ENCODE measurements at places on chromosomes 7 and 10.

DNA sequence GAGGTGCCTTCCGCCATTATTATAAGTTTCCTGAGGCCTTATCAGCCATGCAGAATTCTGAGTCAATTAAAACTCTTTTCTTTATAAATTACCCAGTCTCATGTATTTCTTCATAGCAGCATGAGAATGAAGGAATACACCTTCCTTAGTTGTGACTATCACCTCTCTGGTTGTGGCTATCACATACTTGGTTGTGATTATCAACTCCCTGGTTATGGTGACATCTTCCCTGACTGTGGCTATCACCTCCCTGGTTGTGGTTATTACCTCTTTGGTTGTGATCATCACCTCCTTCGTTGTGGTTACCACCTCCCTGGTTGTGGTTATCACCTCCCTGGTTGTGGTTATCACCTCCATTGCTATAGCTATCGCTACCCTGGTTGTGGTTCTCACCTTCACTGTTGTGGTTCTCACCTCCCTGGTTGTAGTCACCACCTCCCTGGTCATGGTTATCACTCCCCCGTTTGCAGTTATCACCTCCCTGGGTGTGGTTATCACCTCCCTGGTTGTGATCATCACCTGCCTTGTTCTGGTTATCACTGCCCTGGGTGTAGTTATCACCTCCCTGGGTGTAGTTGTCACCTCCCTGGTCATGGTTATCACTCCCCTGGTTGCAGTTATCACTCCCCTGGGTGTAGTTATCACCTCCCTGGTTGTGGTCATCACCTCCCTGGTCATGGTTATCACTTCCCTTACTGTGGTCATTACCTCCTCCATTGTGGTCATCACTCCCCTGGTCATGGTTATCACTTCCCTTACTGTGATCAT lies 105.9 kb downstream of the GPR26 start:
- DNase-seq, result no peak

DNA sequence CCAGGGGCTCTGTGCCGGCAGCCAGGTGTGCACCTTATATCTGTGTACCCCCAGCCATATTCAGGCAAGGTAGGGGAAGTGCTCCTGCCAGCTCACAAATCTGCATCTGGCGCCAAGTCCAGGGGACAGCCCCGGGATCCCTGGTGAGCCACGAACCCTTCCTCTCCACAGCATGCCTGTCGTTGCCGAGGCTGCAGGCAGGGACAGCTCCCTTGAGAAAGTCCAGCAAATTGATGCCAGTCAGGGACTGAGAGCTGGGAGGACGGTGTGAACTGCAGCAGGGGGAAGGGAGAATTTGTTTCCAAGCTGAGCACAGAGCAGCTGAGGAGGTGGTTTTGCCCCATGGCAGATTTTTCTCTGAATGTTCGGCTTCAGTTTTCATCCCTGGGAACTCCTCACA lies 919 bp downstream of the PLA2G12B start:
- DNase-seq, result no peak

DNA sequence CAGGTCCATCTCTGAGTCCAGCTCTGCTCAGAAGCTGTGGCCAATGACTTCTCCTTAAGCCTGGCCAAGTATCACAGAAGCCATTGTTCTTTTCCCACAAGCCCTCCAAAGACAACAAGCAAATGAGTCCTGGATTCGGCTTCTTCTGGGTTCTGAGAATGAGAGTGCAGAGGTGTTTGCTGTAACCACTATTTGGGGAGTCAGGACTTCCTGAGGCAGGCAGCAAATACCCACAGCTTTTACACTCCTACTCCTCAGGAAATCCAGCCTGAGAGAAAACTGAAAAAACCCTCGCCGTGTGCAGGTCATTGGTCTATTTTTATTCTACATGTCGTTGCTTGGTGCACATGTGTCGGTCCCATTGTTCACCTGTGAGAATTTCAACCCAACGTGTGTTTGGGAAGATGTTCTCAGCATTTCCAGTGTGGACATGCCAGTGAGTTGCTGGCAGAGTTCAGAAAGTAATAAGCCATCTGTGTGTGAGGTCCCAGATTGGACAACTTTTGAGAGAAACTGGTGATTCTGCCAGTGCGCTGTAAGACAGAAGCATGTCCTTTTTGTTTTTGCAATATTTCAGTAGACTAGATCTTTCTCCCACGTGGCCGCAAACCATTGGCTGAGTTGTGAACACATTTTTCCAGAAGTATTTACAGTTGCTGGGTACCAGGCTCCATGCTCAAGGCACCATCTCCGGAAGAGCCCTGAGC lies 121.6 kb upstream of the LYZL2 start:
- peak; percentile 56 for DNase-seq

GRCh38 chr7:2937701-2938513 lies 93.8 kb upstream of the GNA12 start:
- no peak for DNase-seq

DNA sequence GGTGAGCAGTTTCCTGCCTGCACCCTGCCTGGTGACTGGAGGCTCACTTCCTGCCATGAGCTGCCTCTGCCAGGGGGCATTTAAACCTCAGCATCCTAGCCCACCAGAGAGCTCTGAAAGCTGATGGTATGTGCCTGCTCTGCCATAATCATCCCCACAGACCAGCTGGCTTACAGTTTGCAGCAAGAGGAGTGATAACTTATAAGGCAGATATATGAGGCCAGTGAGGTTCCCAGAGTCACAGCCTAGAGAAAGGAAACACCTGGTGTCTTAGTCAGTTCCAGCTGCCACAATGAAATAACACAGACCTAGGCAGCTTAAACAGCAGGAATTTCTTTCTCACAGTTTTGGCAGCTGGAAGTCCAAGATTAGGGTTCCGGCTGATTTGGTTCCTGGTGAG lies 232.0 kb downstream of the PAXIP1 start:
- DNase-seq, result no peak

DNA sequence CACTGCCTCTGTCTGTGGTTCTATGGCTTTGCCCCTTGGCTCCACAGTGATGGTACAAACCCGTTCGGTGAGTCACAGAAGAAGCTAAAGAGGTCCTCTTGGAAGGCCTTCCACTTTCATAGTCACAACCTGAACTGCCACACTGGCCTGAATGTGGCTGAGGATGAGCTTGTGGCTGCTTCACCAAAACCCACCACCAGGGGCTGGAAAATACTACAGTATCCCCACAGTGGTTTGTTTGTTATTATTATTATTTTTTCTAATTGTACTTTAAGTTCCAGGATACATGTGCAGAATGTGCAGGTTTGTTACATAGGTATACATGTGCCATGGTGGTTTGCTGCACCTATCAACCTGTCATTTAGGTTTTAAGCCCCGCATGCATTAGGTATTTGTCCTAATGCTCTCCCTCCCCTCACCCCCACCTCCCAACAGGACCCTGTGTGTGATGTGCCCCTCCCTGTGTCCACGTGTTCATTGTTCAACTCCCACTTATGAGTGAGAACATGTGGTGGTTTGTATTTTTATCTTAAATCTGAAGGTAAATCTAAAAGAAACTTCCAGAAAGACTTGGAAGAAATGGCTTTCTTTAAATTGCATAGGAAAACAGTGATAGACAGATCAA lies 160.8 kb upstream of the NPSR1 start:
- DNase-seq, result peak; percentile 6

DNA sequence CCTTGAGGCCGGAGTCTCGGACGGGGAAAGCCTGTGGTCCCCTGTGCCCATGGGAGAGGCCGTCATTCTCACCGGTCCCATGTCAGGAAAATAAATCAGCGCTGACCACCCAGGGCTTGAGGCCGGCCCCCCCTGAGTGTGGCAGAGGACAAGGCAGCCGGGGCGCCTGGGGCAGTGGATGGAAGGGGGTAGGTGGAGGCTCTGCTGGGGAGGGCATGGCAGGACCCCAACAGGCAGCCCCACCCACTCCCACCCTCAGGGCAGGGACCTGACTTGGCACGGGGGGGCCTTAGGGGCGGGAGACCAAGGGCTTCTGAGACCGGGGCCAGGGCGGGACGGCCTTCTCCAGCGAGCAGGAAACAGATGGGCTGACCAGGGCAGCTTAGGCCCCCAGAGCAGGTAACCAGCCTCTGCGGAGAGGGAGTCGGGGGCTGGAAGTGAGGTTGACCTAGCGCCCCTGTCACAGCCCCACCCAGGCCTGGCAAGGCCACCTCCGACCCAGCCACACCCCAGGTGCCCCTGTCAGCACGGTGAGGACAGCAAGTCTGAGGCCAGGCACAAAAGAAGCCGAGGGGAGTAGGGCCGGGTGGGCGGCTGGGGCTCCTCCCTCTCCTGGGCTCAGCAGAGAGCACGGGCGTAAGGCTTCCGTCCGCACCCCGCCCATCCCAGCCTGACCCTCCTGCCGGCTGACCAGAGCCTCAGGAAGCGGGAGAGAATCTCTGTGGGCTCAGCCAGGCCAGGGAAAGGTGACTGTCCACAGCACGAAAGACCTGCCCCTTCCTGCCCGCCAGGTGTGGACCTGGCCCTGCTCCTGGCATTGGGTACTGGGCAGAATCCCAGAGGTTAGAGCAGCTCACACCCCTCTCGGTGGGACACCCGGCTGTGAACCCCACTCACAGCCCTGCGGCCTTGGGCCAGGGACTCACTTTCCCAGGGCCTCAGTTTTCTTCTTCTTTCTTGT lies 87.4 kb downstream of the FOXL3 start:
- DNase-seq, result no peak

GRCh38 chr7:66076462-66077329 lies 1.1 kb downstream of the ASL start:
- peak; percentile 57 for DNase-seq

DNA sequence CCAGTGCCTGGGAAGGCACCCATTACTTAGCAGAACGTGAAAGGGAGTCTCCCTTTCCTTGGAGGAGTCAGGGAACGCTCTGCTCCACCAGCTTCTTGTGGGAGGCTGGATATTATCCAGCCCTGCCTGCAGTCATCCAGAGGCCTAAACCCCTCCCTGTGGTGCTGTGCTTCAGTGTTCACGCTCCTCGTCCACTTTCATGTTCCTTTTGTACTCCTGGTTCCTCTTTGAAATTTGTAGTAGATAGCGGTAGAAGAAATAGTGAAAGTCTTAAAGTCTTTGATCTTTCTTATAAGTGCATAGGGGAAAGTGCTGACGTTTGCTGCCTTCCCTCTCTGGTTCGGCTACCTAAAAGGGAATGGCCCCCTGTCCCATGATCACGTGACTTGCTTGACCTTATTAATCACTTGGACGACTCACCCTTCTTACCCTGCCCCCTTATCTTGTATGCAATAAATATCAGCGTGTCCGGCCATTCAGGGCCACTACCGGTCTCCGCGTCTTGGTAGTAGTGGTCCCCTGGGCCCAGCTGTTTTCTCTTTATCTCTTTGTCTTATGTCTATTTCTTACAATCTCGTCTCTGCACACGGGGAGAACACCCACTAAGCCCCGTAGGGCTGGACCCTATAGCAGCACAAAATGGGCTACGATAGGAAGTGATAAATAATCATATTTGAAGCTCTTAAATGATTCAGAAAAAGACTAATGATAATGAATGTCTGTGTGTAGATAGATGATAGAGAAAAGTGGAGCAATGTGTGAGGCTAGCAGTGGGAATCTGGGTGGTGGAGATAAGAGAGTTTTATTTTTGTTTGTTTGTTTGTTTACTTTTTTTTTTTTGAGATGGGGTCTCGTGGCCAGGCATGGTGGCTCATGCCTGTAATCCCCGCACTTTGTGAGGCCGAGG lies 5.8 kb upstream of the ESYT2 start:
- DNase-seq, result no peak

DNA sequence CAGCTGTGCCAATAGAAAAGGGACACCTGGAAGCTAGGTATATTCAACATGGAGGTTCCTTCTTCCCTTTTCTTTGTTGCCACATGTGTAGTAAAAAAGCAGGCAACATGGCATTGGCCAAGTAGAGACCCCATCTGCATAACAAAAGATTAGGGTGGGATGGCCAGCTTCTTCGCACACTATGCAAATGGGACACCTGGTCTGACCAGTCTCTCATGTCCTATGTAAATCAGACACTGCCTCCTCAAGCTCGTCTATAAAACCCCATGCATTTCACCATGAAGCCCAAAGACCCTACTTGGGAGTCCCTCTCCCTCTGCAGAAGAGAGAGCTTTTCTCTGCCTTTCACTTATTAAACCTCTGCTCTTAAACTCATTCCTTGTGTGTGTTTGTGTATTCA lies 53.9 kb downstream of the MYL10 start:
- no peak for DNase-seq

DNA sequence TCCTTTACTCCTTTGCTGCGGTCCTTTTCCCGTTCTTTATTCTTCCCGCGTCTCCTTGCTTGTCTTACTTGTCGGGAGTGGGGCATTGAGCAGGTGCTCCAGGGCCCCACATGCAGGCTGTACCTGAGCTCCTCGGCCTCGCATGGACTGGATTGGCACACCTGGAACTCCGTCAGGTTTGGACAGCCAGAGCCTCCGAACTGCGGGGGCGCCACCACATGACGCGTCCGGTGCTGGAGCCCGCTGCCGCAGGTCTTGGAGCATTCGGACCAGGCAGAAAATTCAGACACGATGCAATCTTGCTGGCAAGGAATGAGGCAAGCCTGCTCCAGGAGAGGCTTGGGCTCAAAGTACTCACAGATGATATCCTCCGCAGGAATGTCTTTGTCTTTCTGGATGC lies 195.7 kb downstream of the THSD7A start:
- no peak for DNase-seq

GRCh38 chr10:112639298-112639697 lies 192.3 kb downstream of the VTI1A start:
- no peak for DNase-seq

DNA sequence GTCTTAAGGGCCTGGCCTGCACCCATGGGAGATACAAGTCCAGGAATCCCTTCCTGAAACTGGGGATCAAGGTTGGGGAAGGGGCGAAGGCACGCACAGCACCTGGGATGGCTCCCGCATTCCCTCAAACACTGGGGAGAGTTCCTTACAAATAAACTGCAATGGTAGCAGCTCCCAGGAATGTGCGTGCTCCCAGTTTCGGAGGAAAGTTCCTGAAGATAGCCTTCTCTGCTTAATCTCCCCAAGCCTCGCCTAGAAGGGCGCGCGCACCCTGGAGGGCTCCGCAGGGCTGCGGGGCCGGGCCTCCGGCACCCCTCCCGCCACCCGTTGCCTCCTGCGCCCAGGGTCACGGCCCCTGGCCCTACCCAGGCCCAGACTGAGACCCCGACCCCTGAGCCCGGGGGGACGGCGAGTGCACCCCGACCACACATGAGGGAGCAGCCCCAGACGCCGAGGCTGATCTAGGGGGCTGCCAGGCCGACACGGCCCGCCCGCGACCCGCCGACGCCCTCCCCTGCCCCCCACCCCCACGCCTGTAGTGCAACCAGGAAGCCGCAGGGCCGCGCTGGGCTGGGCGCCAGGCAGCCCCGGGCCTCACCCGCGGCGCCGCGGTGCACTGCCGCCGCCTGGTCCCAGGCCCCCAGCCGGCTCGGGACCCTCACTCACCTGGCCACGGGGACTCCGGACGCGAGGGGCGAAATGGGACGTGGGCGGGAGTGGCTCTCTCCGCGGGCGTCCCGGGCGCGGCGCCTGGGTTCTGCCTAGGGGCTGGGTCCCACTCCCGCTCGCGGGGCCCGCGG lies 460 bp downstream of the ANXA11 start:
- DNase-seq, result peak; percentile 64
